ENCODE measurements at places on chromosomes 2 and 18.

GRCh38 chr2:168853471-168853870 lies 36.8 kb downstream of the SPC25 start:
- no peak for DNase-seq

DNA sequence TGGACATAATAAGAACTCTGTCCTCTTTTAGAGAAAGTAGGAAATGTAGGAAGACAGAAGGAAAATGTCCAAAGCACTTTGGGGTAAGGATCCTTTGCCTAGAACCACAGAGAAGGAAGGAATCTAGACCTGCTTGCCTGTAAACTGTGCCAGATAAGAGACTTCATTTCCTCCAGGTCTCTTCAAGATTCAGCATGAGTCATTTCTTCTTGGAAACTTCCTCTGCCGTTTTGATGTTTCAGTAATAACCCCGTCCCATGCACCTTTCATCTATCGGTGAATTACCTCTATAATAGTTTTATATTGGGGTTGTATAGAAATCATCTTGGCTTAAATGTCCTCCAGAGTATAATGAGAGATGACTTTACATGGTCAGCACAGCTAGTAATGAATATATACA lies 63.2 kb upstream of the LRATD1 start:
- DNase-seq = no peak

DNA sequence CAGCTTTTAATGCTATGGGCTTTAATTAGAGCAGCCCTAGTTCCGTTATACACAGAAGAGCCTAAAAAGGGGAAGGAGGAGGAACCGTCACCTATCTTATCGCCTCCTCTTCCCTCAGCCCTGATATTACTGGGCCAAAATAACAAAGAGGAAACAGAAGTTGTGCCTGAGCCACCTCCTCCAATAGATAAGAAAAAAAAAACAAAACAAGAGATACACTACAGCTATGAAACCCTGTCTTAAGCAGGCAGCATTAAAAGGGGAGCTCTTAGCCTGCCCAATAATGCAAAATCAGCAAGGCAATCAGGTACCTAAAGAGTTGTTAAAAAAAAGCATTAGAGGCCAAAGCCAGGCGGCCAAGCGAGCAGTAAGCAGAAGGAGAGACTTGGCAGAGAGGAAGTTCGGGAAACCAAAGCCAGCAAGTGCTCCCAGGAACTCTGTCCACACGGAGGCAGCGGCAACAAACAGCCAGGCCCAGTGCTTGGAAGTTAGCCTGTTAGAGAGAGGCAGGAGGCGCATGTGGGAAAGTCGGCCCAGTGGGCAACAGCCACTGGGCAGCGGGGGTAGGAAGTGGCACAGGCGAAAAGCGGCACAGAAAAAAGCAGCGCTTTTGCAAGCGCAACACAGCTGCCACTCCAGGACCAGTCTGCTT lies 41.8 kb upstream of the PDK1 start:
- DNase-seq = no peak

GRCh38 chr2:85769236-85769982 lies 15.6 kb downstream of the ATOH8 start:
- peak; percentile 41 for DNase-seq

GRCh38 chr2:133705287-133705686 lies 137.0 kb upstream of the NCKAP5 start:
- DNase-seq = peak; percentile 76

DNA sequence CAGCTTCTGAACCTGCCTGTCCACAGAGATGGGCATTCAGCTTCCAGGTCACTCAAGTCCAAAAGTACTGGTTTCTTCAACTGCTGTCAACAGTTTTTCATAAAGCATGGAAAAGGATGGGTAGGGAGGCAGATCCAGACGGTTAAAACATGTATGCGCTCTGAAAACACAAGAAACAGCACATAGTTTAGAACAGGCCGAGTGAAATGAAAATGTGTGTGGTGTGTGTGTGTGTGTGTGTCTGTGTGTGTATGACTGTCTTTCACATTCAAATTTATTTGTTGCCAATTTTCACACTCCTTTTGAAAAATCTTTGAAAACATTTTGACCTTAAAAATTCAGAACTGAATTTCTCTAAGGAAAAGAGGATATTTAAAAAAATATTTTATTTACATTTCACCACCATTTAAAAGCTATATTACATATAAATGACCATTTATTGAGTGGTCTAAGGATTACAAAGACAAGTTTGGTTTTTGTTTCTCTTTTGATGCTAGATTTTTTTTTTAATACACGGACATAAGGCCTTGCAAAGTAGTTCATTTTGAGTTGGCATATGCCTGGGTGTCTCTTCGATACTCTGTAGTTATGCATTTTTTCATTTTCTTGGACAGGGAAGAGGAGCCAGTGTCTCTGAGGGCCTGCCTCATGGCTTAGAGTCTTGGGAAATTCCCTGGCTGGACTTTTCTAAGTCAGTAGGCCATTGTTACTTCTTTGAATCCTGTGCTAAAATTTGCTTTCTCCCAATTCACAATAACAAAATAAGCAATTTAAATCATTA lies 30.0 kb upstream of the STK17B start:
- DNase-seq = no peak

DNA sequence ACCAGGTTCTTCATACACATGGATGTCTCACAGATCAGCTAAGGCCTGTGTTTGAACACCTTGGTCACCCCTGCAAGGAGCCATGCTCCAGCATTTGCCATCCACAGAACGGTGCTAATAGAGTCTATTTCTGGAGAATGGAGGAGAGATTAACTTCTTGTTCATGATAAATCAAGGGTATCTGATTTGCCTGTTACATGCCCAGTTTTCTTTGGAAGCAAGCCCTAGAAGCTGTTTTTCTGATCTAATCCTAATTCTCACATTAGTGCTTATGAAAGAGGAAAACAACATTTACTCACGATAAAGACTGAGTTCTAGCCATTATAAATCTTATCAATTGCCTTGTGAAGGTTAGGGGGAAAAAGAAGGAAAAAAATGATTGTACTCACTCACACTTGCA lies 119.6 kb upstream of the DTNA start:
- DNase-seq = no peak

DNA sequence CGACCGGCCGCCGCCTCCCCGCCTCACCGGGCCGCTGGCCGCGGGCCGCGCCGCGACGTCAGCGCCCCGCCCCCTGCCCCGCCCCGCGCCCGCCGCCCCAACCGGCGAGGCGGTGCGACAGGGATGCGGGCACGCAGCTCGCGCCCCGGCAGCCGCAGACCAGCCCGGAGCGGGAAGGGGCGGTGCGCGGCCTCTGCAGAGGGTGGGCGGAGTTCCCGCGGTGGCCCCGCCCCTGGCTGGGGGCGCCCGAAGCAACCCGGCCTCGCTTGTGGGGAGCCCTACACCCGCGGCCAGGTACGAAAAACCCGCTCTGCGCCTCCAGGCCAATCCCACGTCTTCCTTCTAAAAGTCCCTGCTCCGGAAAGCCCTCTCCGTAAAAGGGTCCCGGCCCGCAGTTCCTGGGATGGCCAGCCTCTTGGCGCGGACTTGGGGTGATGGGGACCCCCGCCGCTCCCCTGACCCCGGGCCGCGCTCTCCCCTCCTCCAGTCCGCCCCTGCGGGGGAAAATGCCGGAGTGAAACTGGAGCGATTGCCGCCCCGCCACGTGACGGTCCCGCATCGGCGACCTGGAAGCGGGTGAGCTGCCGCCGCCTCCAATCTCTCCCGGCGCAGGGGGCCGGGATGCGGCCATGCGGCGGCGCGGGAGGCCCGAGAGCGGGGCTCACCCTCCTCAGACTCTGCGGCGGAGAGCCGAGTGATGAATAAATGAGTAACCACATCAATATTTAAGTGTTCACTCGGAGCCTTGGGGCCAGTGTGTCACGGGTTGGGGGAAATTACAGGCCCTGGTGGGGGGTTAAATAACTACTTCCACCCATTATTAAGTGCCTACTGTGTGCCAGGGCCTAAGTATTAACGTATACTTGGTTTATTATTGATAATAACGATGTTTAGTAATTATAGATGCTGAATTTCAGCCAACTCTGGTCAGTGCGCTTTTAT lies at the start of gene RAB11FIP5:
TSS of gene RAB11FIP5 (minus strand) at position 36 of the 942 bp plus-strand sequence. CDS start 171 bp downstream, outside the sequence.
- DNase-seq = peak; percentile 74

DNA sequence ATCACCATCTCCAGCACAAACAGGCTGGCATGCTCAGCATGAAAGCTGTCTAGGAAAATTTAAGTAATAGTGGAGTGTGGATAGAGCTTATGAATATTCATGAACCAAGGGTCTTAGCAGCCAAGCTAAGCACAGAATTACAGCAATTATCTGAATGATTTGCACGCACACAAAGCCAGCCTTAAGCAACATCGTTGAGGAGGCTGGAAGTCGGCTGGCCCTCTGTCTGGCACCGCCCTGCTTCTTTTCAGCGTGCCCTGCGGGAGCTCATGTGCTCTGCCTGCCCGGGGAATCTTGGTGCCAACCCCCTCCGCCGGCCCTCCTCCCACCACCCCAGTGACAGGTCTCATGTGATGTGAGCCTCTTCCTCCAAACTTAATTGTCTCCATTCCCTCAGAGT lies 540.1 kb downstream of the CMPK2 start:
- DNase-seq = no peak

- DNase-seq = no peak
Observed at GRCh38 chr2:176125772-176126054, 3.2 kb downstream of the HOXD9 start.

GRCh38 chr18:56983275-56983992 lies 163.5 kb upstream of the BOD1L2 start:
- DNase-seq = no peak

DNA sequence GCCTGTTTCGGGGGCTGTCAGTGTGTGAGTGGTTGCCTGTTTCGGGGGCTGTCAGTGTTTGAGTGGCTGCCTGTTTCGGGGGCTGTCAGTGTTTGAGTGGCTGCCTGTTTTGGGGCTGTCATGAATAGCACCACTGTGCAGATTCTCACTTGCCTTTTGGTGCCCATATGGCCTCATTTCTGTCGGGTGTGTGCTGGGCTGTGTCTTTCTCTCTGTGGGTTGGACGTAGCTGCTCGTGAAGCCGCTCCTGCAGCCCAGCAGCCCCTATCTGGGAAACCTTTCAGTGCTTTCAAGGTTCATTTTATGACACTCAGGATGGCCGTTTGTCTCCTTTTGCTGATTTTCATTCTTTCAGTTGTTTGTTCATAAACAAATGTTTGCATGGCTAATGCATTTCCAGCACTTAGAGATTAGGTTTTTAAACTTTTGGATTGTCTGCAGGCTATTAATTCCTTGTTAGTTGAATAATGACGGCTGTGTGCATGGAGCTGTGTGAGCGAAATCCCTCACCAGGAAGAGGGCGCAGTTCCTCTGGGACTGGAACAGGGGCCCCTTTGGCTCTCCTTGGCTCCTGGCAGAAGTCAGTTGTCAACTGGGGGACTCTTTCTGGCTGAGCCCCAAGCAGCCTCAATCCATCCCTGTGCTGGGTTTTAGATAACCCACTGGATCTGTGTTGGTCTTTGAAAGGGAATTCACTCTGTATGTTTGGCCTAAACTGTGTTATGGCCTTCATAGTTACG lies 10.8 kb downstream of the AGAP1 start:
- DNase-seq = no peak

GRCh38 chr2:142044197-142044596 lies 86.6 kb downstream of the LRP1B start:
- DNase-seq = no peak

GRCh38 chr2:237725661-237726060 lies 72.9 kb upstream of the RBM44 start:
- peak; percentile 55 for DNase-seq

GRCh38 chr2:231621051-231621879 lies 28.6 kb downstream of the TEX44 start:
- peak; percentile 77 for DNase-seq

DNA sequence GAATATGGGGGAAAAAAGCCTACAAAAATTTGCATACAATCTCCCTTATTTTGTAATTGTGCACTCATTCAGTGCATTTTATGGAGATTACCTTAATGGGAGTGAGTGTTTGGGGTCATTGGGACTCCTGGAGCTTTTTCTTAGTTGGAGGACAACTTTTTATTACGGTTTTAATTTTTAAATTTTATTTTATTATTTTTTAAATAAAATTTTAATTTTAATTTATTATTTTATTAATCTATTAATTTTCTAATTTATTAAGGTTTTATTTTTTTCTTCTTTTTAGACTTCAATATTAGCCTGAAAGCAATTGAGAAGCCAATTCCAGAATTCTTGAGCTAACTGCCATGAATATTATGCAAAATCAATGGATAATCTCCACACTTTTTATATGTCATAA lies 355.0 kb downstream of the SOCS6 start:
- DNase-seq = no peak

DNA sequence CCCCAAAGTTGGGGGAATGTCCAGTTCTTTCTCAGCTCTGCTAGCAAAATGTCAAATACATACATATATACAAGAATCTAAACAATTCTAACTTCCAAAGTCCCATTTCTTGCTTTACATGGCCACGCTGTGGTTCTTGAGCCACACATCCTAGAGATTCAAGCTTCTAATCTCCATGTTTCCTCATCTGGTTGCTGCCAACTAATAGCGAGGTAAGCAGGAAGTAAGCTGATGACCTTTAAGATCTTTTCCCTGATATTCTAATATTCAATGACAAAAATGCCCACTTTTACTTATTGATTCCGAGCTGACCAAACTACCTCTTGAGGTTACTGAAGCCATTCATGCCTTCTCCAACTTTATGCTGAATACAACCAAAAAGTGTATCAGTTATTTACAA lies 3.3 kb downstream of the VPS54 start:
- DNase-seq = no peak

DNA sequence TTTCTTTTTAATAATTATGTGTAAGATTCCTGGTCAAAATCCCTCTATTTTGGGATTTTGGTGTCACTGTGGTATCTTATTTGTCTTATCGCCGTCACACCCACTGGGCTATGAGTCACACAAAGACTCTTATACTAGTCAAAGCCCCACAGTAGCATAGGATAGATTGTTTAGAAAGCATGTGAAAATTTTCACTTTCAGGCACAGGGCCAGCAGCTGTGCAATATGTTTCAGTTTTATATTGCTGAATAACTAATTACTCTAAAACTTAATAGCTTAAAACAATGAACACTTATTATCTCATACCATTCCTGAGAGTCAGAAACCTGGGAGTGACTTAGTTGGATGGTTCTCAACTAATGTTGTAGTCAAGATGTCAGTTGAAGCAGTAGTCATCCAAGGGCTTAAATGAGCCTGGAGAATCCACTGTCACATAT lies 24.0 kb downstream of the CFAP210 start:
- DNase-seq = no peak

DNA sequence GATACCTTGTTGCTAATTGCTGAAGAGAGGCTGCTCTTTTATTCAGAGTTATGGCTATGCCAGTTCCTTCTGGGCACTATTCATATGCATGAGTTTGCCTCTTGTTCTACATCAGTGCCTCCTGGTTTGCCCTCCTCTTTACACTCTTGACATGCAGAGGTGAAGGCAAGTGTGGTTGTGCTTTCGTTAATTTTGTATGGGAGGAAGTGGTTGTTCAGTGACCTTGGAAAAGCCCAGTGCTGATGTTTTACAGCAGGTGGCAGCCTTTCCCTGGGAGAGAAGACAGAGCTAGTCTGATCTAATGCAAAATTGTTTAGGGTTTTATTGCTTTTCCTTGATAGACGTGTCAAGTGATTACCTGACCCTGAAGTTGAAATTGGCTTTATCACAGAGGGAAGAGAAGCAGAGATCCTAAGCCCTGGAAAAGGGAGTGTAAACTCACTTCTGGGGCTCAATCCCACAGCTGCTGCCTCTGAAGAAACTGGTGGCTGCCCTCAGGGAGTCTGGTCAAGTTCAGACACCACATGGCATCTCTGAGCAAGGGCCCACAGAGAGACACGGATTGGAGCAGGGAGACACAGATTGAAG lies 30.5 kb upstream of the VPS54 start:
- peak; percentile 91 for DNase-seq
